ENCODE measurements at places on chromosomes 6 and 20. TPM values are rescaled to one million over a fixed set of nuclear protein-coding genes. Genes with fewer than 3 reads are reported as not detected.

KHDC1 gene
- total RNA-seq = 5.0 TPM

DNMT3B gene
- total RNA-seq = 6.6 TPM

PNPLA1 gene
- not detected for total RNA-seq

SULF2 gene
- total RNA-seq = 1.2 TPM

HLA-DOB gene
- 3.1 TPM for total RNA-seq

TRIM15 gene
- total RNA-seq = not detected

SYCP2L gene
- not detected for total RNA-seq

IP6K3 gene
- total RNA-seq = not detected

ID1 gene
- 1.2 TPM for total RNA-seq

PKHD1 gene
- not detected for total RNA-seq

GPR31 gene
- total RNA-seq = not detected

OR12D3 gene
- total RNA-seq = not detected

GRCh38 chr6:116003668-116004067 lies 57.0 kb downstream of the FRK start:
- H3K27me3 ChIP-seq = no peaks in the 10 kb centered on the region
- no peaks in the 10 kb centered on the region for H3K36me3 ChIP-seq

DNA sequence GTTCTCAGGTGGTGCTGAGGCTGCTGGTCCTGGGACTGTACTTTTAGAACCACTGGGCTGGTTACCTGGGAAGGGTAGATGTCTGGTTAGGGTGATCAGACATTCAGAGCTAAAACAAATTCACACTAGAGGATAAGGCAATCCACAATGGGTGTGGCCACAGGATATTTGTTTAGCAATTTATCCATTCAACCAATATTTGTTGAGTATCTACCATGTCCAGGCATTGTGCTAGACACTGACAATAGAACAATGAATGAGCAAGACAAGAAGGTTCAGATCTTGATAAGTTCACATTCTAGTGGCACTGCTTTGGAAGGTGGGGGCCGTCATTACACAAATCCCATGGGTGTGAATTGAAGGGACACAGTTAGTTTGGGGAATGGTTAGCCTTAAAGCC lies 131.7 kb downstream of the BCAS1 start:
- peak overlapping the region; percentile 13 for H3K27ac ChIP-seq
- H3K27me3 ChIP-seq = no peaks in the 10 kb centered on the region
- H3K4me1 ChIP-seq = peaks cover 54% of the 10 kb centered on the region

DNA sequence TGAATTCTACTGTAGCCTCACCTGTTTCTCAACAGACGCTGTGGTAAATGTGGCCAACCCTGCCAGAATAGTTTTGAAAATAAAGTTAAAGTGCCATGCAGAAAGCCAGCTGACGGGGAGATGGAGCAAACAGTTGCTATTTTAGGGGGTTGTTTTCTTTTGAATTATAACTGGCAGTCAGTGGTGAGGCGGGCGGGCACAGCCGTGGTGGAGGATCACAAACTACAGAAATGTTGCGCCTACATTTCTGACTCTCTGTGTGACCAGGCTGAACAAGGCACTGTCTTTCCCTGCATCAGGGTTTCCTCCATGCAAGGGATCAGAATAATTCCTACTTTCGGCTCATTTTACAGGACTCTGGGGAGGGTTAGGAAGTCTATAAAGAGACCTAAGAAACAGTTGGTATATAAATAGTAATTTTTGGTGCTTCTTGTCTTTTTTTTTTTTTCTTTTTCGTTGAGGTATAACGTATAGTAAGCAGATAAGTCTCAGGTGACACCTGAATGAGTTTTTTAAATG lies 17.2 kb downstream of the CHMP4B start:
- H3K4me1 ChIP-seq = peaks cover 35% of the 10 kb centered on the region
- no peak for DNase-seq
- no peak overlapping the region for H3K4me3 ChIP-seq
- H3K27me3 ChIP-seq = no peaks in the 10 kb centered on the region
- no peak overlapping the region for H3K27ac ChIP-seq

GRCh38 chr6:2542858-2543218 lies 207.9 kb downstream of the MYLK4 start:
- no peaks in the 10 kb centered on the region for H3K36me3 ChIP-seq
- H3K27ac ChIP-seq = peak overlapping the region; percentile 39
- peaks cover 17% of the 10 kb centered on the region for H3K4me1 ChIP-seq
- H3K4me3 ChIP-seq = peak overlapping the region; percentile 56
- no peak for DNase-seq

DNA sequence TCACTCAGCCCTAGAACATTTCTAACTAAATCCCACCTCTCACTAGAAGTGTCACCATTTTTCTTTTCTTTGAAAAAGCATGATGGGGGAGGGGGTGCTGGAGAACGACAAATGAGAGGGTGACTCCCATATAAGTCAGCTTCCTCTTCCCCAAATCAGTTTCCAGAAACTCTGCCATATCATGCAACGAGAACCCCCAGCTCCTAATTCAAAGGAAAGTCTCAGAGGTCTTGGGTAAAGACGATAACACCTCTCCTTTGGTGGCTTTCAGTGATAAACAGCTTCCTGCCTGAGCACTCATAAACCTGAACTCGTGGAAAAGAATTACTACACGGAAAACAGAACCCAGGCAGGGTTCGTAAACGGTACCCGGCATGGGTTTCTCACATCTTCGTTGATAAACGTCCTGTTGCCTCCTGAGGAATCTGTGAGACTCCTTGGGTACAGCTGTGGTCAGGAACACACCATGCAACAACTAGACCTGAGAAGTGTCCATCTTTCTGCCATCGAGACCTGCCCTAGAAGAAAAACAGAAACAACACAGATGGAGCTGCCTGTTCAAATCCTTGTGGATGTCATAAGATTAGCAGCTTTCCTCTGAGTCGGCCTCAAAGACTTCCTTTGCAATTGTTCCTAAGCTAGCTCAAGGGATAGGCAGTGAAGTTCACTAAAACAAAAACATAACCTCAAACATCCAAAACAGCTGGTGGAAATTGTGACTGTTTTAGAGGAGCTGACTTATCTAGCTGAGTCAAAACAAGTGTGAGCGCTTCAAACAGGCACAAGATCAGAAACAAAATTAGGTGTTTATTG lies 185.8 kb upstream of the PRDM1 start:
- no peak for DNase-seq
- peaks cover 14% of the 10 kb centered on the region for H3K4me1 ChIP-seq
- H3K4me3 ChIP-seq = peak overlapping the region; percentile 59
- no peaks in the 10 kb centered on the region for H3K36me3 ChIP-seq
- peaks cover 6% of the 10 kb centered on the region for H3K27me3 ChIP-seq

DNA sequence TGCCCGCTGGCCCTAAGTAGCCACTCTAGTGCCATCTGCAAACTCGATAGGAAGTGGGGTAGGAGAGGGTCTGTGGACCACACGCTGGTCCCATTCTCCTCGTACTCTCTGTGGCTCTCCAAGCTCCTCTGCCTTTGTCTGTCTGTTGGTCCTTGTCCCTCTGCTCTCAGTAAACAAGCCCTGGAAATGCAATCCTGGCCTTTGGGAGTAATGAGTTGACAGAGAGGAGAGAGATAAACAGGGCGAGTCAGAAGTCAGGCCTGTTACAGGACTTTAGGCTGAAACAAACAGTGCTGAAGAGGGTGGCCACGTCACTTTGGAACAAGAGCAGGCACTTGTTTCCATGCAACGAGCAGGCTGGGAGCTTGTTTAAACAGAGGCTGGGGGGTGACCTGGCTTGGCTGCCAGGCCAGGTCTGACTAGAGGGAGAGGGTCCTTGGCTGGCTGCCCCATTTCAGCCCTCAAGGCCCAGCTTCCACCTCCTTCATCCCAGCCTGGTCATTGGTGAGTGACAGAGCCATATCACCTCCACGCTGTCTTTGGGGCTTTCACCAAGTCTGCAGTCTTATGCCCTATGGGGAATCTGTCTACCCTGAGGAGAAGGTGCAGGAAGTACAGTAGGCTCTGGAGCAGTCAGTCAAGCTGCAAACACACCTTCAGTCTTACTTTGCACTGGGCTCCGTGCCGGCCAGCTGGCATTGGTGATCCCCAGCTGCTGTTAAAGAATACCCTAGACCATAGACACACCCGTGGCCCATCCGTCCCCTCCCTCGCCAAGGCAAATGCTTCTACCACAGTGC lies 22.6 kb downstream of the FOXP4 start:
- peaks cover 5% of the 10 kb centered on the region for H3K36me3 ChIP-seq
- no peak overlapping the region for H3K4me3 ChIP-seq
- no peak for DNase-seq

GRCh38 chr6:39295611-39296011 lies 18.6 kb downstream of the KCNK17 start:
- H3K27me3 ChIP-seq = peaks cover 12% of the 10 kb centered on the region
- H3K27ac ChIP-seq = no peak overlapping the region
- no peaks in the 10 kb centered on the region for H3K36me3 ChIP-seq
- no peak for DNase-seq
- no peaks in the 10 kb centered on the region for H3K4me1 ChIP-seq
- H3K4me3 ChIP-seq = no peak overlapping the region

DNA sequence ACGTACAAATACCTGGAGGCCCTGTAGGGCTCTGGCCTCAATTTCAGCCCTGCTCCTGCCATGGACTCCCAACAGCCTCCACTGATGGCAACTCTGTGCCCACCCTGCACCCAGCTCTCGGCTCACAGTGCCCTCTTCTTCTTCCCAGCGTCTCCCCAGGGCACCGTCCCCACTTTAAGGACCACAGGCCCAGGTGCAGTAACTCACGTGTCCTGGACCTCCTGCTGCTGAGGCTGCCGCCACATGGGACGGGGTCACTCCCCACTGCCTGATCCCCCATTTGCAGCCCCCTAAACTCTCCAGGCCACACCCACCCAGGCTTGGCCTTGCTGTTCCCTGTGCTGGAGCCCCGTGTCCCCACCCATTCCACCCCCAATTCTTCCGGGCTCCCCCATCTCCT lies 223.4 kb downstream of the PREX1 start:
- no peak for DNase-seq
- no peak overlapping the region for H3K4me3 ChIP-seq

- no peak overlapping the region for H3K4me3 ChIP-seq
- no peaks in the 10 kb centered on the region for H3K27me3 ChIP-seq
- no peak overlapping the region for H3K27ac ChIP-seq
These were observed 52.4 kb upstream of the PLN start for GRCh38 chr6:118495485-118496280.

GRCh38 chr20:2168946-2169345 lies 67.3 kb downstream of the STK35 start:
- H3K36me3 ChIP-seq = no peaks in the 10 kb centered on the region
- no peak for DNase-seq
- no peak overlapping the region for H3K4me3 ChIP-seq
- H3K27ac ChIP-seq = no peak overlapping the region

DNA sequence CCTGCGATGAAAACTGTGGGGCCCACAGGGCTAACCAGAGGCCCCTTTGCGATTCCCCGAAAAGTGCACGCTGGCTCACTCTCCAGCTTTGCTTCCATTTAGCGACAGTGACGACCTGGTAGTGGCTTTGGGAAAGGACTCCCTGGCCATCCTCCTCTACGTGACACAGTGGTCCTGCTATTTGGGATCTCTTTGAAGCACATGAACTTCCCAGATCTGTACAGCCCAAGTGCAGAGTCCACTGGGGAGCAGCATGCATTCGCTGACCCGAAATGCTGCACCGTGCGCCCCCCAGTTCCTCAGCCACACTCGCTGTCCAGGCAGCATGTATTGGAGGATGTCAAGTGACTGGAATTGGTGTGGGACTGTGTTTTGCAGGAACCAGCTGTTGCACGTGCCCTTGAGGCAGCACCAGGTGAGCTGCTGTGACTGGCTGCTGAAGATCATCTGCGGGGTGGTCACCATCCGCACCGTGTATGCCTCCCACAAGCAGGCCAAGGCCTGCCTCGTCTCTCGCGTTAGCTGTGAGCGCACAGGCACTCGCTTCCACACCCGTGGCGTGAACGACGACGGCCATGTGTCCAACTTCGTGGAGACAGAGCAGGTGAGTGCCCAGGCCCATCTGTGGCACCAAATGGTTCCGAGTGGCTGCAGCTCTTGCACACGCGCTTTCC lies 51.6 kb downstream of the SYNJ2 start:
- DNase-seq = no peak
- no peaks in the 10 kb centered on the region for H3K27me3 ChIP-seq
- H3K27ac ChIP-seq = no peak overlapping the region
- peaks cover 23% of the 10 kb centered on the region for H3K4me1 ChIP-seq
- H3K4me3 ChIP-seq = no peak overlapping the region
- peaks cover 44% of the 10 kb centered on the region for H3K36me3 ChIP-seq

DNA sequence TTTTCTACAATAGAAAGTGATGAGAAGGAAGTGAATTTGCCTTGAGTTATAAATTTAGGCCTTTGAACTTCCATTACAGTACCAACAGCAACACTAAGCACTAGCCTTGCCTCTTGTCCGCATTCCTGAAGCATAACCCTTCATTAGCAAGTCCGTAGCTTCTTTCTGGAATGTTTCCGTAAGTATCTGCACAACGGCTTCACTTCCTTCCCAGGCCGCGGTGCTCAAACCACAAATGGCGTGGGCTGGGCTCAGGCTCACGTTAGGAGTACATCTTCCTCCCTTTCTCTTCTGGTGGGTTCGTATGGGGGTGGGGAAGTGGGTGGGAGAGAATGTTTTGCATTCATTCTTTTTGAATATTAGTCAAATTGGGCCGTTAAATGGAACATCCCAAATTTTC lies 193.8 kb upstream of the SNX9 start:
- no peaks in the 10 kb centered on the region for H3K36me3 ChIP-seq
- H3K4me1 ChIP-seq = peaks cover 8% of the 10 kb centered on the region
- H3K4me3 ChIP-seq = peak overlapping the region; percentile 4
- H3K27me3 ChIP-seq = no peaks in the 10 kb centered on the region
- no peak for DNase-seq

- no peak overlapping the region for H3K27ac ChIP-seq
- H3K27me3 ChIP-seq = peaks cover 47% of the 10 kb centered on the region
- no peak for DNase-seq
These were observed 2.7 kb upstream of the ID1 start for GRCh38 chr20:31602431-31602778.

- no peaks in the 10 kb centered on the region for H3K27me3 ChIP-seq
- DNase-seq = no peak
- H3K4me1 ChIP-seq = peaks cover 4% of the 10 kb centered on the region
- peaks cover 4% of the 10 kb centered on the region for H3K36me3 ChIP-seq
These were observed 30.8 kb downstream of the RRBP1 start for GRCh38 chr20:17651129-17651759.

DNA sequence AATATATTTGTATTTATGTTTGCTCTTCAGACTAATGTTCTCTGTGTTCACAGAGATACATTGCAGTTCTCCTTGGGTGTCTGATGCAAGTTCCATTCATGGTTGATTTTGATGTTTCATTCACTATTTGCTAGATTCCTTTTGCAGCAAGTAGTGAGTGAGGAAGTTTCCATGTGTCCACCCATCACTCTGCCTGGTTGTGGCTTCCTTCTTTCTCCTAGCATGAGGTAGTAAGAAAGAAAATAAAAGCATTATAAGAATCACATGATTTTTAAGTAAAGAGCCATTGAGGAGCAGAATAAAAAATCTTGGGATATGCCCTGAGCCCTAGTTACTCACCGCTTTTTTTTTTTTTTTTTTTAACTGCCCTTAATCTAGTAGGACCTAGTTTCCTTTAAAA lies 8.7 kb downstream of the SASH1 start:
- no peak overlapping the region for H3K27ac ChIP-seq
- H3K27me3 ChIP-seq = peaks cover 18% of the 10 kb centered on the region
- H3K4me1 ChIP-seq = no peaks in the 10 kb centered on the region
- no peak overlapping the region for H3K4me3 ChIP-seq

- no peak overlapping the region for H3K27ac ChIP-seq
- DNase-seq = no peak
- H3K36me3 ChIP-seq = no peaks in the 10 kb centered on the region
- no peaks in the 10 kb centered on the region for H3K4me1 ChIP-seq
- H3K4me3 ChIP-seq = no peak overlapping the region
- H3K27me3 ChIP-seq = peaks cover 6% of the 10 kb centered on the region
These were observed 151.1 kb downstream of the TTLL2 start for GRCh38 chr6:167475947-167476346.

All from activated naive CD8-positive, alpha-beta T cell treated with anti-CD3 and anti-CD28 coated beads, Interleukin-2, amount 10 ng/mL, durations not matched to agents 7 days and 5 days (primary cell).